IMR-90 (cell line): ENCODE measurements at places on chromosomes 12 and 14.

- no peak for DNase-seq
These were observed 100.9 kb downstream of the KIF26A start for GRCh38 chr14:104239185-104239775.

GRCh38 chr12:78120866-78121560 is 290.3 kb downstream of the NAV3 start:
- peak; percentile 52 for DNase-seq

DNA sequence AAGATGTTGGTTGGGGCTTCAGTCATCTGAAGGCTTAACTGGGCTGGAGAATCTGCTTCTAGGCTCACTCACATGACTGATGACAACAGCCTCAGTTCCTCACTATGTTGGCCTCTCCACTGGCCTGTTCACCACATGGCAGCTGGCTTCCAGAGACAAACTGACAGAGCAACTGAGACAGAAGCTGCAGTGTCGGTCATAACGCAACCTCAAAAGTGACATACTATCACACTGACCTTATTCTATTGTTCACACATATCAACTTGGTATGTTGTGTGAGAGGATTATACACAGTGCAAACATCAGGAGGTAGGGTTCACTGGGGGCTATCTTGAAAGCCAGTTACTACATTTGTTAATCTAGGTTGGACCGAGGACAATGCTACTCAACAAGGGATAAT is 92.9 kb downstream of the PAWR start:
- DNase-seq, result peak; percentile 15

- DNase-seq, result no peak
These were observed 5.4 kb downstream of the RIMBP2 start for GRCh38 chr12:130710733-130711080.

DNA sequence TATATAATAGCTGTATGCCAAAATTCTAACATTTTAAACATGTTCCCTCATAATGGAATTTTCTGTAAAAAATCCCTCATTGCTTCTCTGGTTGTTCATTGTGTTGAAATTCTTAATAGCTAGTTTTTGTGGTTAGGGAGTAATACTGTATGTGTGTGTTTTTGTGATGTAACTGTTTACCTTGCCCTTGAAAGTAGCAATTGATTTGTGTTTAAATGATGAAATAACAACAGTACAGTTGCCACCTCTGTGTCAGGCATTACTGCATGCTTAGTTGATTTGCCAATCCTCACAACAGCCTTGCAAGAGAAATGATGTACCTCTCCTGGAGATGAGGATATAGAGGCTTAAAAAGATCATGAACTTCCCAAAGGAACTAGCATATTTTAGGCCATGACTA is 94.9 kb downstream of the DAAM1 start:
- peak; percentile 51 for DNase-seq

- peak; percentile 34 for DNase-seq
These were observed 482 bp upstream of the IFI27L2 start for GRCh38 chr14:94129758-94130414.

DNA sequence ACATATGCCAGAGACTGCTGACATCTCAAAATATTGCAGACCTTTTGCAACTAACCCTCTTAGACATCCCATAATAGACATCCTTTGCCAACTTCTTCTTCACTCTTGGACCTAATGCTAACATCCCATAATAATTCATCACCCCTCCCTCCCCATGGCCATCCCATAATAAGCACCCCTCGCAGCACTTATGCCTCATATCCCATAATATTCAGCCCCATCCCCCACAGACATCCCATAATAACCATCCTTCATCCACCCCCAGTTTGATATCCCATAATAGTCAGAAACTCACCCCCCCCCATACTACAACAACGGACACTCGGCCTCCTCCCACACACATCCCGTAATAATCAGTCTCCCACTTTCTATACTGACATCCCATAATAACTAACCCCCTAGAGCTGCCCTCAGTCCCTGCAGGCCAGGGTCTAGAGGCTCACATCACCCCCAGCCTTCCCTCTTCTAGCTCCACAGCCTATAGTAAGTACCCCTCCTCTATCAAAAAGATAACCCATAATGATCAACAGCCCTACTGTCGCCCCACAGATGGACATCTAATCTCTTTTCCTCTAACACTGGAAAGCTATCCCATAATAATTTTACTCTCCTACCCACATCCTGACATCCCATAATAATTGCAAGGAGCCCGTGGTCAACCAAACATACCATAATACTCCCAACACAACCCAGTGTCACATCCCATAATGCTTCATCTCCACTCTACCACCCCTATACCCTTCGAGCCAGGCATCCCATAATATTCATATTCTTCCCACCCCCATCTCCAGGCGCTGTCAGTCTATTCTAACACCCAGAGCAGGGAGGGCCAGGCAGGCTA is 792 bp upstream of the CHD4 start:
- DNase-seq, result peak; percentile 25

- peak; percentile 89 for DNase-seq
These were observed 67.5 kb downstream of the DIP2B start for GRCh38 chr12:50572287-50572686.

GRCh38 chr12:49368240-49368600 is 958 bp downstream of the SPATS2 start:
- DNase-seq, result no peak
